NCI-H2081 (cell line): ENCODE measurements at places on chromosomes 12 and 14.
A peak's percentile ranks its signal among the peaks of the same experiment; 100 is the strongest.

DNA sequence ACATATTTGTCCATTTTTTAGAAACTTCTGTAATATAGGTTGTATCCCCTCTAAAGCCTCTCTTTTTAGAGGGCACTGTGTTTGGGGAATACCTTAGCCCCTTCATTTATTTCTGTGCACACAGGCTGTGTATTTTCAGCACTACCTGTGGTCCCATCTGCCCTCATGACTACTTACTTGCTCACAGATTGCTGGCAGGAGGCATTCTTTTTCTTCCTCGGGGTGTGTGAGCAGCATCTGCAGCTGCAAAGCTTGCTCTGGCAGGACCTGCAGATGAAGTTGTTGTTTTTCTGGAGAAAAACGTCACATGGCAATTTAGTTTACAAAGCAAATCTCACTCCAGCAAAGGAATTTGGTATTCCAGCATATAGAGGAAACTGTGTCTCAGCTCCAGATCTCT lies 24.3 kb downstream of the ANG start:
- no peak for DNase-seq

DNA sequence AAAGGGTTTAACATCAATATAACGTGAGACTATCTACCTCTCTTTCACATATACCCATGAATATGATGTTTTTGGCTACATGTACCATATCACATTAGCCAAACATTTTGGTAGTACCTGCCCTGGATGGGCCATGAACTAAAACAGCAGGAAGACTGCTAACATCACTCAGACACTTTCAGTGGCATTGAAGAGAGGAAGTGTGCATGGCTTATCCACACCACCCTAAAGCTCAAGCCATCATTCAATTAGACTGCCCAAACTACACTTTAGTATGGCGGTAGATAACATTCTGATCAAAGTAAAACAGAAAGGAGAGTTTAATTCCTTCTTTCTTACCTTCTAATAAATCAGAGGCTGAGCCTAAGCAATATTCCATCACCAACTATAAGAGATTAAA lies 103.0 kb downstream of the PEBP1 start:
- DNase-seq, result no peak

DNA sequence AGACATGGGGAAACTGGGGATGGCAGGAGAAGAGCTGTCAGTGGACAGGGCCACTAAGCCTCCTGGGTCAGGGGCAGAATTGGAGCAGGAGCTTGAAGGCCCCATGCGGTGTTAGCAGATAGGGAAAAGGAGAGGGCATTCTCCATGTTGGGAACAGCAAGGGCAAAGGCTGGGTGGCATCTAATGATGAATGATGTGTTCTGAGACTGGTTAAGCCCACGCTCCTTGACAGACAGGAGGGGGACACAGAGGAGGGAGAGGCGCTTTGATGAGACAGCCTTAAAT lies 63.0 kb downstream of the CLMN start:
- DNase-seq, result no peak

DNA sequence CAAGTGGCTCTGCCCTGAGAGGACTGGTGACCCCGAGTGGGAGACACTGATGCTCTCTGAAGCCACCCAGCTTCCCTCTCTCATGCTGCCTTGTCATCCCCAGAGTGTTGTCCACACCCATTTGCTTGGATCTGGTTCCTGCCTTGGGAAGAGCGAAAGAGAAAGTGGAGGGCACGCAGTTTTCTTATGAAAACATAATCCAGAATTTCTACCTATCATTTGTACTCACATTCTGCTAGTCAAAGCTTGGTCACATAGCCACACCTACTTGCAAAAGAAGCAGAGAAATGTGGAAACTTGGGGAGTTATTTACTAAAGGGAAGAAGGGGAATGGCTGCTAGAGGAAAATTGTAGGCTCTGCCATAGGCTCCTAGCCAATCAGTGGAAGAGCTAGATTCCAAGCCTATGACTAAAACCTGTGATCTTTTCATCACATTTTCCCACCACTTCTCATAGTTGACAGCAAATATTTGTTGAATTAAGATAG lies 326.3 kb downstream of the ZFP36L1 start:
- no peak for DNase-seq

DNA sequence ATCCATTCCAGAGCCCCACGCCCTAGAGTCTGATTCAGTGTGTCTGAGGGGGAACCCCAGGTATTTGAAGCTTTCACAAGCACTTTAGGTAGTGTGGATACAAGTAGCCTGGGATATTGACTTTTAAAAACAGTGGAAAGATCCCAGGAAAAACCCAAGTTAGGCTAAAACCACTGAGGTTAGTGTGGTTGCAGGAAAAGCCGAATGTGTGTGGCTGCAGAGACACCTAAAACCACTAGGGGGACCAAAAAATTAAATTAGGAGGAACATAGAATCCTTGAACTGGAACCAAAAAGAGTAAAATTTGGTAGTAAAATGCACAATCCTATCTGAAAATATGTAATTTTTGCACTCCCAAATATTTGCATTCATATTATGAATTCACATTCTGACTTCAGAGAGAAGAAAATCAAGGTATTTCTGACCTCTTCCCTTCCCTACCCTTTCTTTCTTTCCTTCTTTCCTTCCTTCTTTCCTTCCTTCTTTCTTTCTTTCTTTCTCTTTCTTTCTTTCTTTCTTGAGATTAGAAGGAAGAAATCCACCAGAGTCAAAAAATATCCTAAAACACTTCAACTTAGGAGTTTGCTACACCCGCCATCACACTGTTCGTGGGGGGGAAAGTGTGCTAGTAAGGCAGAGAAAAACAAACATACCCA lies 37.8 kb downstream of the SLCO1A2 start:
- DNase-seq, result peak; percentile 4
